ENCODE measurements at places on chromosomes 2 and 18.

- no peak for DNase-seq
Measured at GRCh38 chr18:8348051-8348720, 261.1 kb upstream of the RAB12 start.

DNA sequence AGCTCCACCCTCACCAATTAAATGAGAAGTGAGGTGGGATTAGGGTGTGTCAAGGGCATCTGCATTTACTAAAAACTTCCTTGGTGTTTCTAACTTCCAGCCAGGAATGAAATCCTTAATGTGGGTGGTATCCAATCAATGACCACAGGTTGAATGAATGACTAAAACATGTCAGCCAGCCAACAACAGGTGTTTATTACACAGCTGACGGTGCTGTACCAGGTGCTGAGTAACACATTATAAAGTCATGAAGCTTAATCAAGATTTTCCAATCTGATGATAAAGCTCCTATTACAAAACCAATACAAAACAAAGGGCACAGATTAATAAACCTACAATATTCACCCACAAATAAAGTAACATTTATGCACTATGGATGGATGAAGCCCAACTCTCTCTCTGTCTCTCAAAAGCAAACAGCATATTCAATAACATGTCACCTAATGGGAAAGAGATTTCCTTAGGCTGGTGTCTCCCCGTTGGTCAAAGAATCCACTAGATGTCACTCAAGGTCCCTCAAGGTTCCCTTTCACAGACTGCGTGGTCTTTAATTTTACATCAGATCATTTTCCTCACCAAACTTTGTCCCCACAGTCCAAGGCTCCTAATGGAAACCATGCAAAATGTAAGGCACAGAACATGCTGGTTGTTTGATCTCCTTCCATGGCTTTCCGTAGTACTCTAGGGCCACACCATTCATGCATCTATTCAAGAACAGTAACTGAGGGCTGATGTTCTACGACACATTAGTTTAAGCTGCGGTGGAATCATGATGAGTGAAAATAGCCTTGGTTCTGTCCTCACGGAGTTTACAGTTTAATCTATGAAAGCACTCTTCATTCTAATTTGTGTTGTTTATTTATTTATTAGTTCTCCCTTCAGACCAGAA lies 6.4 kb upstream of the PTPN4 start:
- DNase-seq = peak; percentile 14

GRCh38 chr2:136638193-136638592 lies 127.2 kb upstream of the THSD7B start:
- DNase-seq = no peak

- DNase-seq = no peak
Measured at GRCh38 chr2:38033646-38034045, 42.3 kb downstream of the CYP1B1 start.

DNA sequence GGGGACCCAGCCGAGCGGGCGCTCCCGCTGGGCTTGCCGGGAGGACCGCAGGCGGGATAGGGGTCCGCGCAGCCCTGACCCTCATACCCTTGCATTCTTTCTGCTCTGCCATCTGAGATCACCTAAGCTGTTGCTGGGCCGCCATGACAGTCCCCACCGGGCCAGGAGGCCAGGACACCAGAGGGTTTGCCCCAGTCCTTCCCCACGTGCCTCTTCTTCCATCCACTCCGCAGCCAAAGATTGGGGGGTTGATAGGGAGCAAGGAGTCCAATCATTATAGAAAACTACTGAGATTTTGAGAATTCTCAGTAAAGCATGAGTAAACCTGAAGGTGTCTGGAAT lies 453 bp upstream of the GRB14 start:
- DNase-seq = no peak

GRCh38 chr2:160268151-160268781 lies 68.2 kb upstream of the ITGB6 start:
- no peak for DNase-seq

DNA sequence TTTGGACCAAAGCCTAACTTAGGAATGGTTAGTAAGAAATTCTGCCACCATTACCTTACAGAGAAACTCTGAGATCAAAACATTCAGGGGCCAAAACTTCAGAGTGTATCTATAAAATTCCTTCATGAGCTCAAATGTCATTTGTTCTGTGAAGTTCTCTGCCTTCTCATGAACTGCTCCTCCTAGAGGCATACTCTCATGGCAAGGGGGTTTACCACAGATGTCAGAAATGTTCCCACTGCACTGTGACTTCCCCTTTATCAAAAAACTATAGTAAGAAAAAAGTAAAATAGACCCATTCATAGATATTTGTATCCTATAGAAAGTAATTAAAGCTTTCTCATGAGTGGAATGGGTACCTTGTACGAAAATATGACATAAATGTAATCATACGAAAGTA lies 68.5 kb downstream of the USP40 start:
- no peak for DNase-seq

GRCh38 chr18:54877076-54877475 lies 48.8 kb downstream of the RAB27B start:
- DNase-seq = no peak
